Epithelial cell of proximal tubule (primary cell): ENCODE measurements at places on chromosomes 7 and 10. TPM values are rescaled to one million over a fixed set of nuclear protein-coding genes. Genes with fewer than 3 reads are reported as not detected.

Gene LIPK
- total RNA-seq, result not detected in 2 replicates

Gene OIT3
- total RNA-seq, result 0.29 TPM in 1 of 2 replicates, not detected in the other

Gene ZNF804B
- not detected in 2 replicates for total RNA-seq

Gene ZNF248
- 4.0 and 6.9 TPM in 2 replicates for total RNA-seq

Gene LHPP
- total RNA-seq, result 3.6 and 12.1 TPM in 2 replicates

Gene IL15RA
- 12.5 and 24.5 TPM in 2 replicates for total RNA-seq

Gene BEND7
- 25.9 and 41.4 TPM in 2 replicates for total RNA-seq

Gene ALOX5
- 1.7 and 4.7 TPM in 2 replicates for total RNA-seq

Gene MMRN2
- total RNA-seq, result 0.17 TPM in 1 of 2 replicates, not detected in the other

Gene DDC
- total RNA-seq, result 0.29 and 1.4 TPM in 2 replicates

Gene CAMK2B
- total RNA-seq, result not detected in 2 replicates

Gene AKR1C8
- total RNA-seq, result not detected in 2 replicates

Gene ARMH3
- 6.6 and 9.5 TPM in 2 replicates for total RNA-seq

Gene MUC12
- 1.7 TPM in 1 of 2 replicates, not detected in the other for total RNA-seq

Gene TEX36
- total RNA-seq, result not detected in 2 replicates

Gene MEOX2
- not detected in 2 replicates for total RNA-seq

Gene CPA4
- total RNA-seq, result 19.2 and 19.6 TPM in 2 replicates

Gene CYP3A5
- total RNA-seq, result 0.75 TPM in 1 of 2 replicates, not detected in the other

Gene HMX3
- not detected in 2 replicates for total RNA-seq

Gene GLI3
- 2.1 and 2.6 TPM in 2 replicates for total RNA-seq

Gene MET
- 155 and 164 TPM in 2 replicates for total RNA-seq

Gene ACHE
- total RNA-seq, result 0.51 and 3.3 TPM in 2 replicates

Gene CCL26
- not detected in 2 replicates for total RNA-seq

Gene POMZP3
- total RNA-seq, result 4.2 and 7.4 TPM in 2 replicates

Gene UTF1
- total RNA-seq, result not detected in 2 replicates

Gene PI4K2A
- 14.0 and 28.6 TPM in 2 replicates for total RNA-seq

Gene ASAH2
- total RNA-seq, result 0.14 and 0.46 TPM in 2 replicates

Gene SNX10
- total RNA-seq, result 18.8 and 29.0 TPM in 2 replicates

Gene C10orf53
- total RNA-seq, result not detected in 2 replicates

Gene PAPOLB
- 0.07 TPM in 1 of 2 replicates, not detected in the other for total RNA-seq

Gene AOAH
- 0.51 and 1.2 TPM in 2 replicates for total RNA-seq

Gene FAM25C
- 7.0 TPM in 1 of 2 replicates, not detected in the other for total RNA-seq

Gene OLAH
- total RNA-seq, result 1.5 and 4.3 TPM in 2 replicates

Gene DYNC1I1
- total RNA-seq, result 0.06 and 0.14 TPM in 2 replicates

Gene CDHR1
- 1.1 and 2.5 TPM in 2 replicates for total RNA-seq

Gene MCM10
- 16.2 and 35.2 TPM in 2 replicates for total RNA-seq

Gene CALML5
- 0.65 TPM in 1 of 2 replicates, not detected in the other for total RNA-seq

Gene CDC14C
- total RNA-seq, result 0.06 TPM in 1 of 2 replicates, not detected in the other
